NCI-H1436 treated with DMSO at 0.1 percent for 48 hours (cell line): ENCODE measurements at places on chromosomes 1 and 21.
A peak's percentile ranks its signal among the peaks of the same experiment; 100 is the strongest.

- no peak for DNase-seq
Observed at GRCh38 chr1:116881879-116882520, 27.7 kb upstream of the PTGFRN start.

- DNase-seq: peak; percentile 4
Observed at GRCh38 chr1:223153177-223154119, 10.4 kb upstream of the TLR5 start.

DNA sequence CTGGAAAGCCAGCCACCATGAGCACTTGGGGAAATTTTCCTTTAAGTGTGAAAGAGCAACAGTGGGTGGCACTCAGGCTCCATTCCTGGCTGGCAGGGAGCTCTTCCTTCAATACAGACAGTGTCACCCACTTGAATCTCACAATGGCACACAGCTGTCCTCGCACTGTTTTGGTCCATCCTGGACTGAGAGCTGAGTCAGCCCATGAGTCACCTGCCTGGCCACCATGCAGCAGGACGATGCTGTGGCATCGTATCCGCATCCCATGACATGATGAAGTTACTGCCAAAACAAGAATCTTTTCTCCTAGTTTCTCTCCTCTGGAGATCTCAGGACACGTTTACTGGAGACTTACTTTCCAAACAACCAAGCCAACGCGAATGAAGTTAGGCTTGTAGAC is 6.0 kb downstream of the TMPRSS2 start:
- no peak for DNase-seq

- no peak for DNase-seq
Observed at GRCh38 chr1:173152598-173152997, 54.5 kb downstream of the TNFSF4 start.

GRCh38 chr1:77511440-77511840 is 171.0 kb downstream of the ZZZ3 start:
- no peak for DNase-seq

DNA sequence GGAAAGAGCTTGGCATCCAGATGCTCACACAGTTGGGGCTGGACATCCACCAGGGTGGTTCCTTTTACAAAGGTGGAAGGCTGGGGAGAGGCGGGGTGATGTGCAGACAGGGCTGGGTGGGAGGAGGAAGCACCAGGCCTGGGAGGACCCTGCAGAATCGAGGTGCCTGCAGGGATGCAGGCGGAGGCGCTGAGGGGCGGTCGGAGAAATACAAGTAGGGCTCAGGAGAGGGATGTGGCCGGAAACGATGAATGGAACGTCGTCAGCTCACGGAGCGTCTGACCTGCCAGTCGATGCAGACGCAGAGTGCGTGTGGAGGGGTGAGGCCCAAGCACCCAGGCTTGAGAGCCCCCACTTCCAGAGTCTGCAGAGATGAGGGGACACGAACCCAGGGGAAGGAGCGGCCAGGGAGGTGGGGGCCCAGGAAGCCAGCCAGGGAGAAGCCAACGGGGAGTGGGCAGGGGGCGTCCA is 63.4 kb downstream of the TRIM11 start:
- no peak for DNase-seq

DNA sequence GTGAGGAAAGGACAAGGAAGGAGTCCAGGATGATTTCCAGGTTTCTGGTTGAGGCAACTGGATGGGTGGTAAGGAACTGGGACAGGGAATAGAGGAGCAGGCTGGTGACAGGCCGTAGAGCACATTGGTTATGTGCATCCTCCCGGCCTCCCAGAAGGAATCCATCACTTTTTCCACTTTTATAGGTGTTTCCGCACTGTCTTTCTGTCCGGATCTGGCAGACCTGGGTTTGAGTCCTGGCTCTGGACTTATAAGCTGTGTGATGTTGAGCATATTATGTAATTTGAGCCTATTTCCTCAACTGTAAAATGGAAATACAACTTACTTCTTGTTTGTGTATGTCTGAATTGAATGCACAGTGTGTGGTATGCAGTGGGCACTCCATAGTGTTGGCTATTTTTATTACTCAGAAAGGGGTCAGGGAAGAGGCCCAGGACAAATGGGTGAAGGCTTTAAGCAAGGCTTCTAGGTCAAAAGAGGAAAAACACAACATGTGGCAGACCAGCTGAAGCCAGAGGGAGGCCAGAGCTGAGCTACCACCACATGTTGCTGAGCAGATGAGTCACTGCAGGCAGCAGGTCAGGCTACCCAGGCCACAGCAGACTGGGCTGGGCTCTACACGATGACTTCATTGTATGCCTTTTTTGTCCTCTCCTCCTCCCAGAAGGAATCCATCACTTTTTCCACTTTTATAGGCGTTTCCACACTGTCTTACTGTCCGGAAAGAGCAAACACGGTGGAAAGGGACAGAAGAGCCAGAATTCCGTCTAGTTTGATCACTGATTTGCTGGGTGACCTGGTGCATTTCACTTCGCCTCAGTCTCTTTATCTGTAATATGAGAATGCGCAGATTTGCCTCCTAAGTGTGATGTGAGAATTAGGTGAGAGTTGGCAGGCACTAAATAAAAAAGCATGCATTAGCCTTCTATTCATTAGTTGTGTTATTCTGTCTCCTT is 791 bp upstream of the MAST2 start:
- DNase-seq: no peak

GRCh38 chr1:94803106-94803505 is 17.1 kb upstream of the SLC44A3 start:
- no peak for DNase-seq

- DNase-seq: no peak
Observed at GRCh38 chr1:230633469-230633868, 8.8 kb upstream of the COG2 start.

GRCh38 chr1:177209357-177209756 is 38.6 kb downstream of the BRINP2 start:
- DNase-seq: no peak

- no peak for DNase-seq
Observed at GRCh38 chr21:35357041-35357780, 308.1 kb upstream of the RUNX1 start.
